ENCODE measurements at places on chromosomes 3 and 15.

DNA sequence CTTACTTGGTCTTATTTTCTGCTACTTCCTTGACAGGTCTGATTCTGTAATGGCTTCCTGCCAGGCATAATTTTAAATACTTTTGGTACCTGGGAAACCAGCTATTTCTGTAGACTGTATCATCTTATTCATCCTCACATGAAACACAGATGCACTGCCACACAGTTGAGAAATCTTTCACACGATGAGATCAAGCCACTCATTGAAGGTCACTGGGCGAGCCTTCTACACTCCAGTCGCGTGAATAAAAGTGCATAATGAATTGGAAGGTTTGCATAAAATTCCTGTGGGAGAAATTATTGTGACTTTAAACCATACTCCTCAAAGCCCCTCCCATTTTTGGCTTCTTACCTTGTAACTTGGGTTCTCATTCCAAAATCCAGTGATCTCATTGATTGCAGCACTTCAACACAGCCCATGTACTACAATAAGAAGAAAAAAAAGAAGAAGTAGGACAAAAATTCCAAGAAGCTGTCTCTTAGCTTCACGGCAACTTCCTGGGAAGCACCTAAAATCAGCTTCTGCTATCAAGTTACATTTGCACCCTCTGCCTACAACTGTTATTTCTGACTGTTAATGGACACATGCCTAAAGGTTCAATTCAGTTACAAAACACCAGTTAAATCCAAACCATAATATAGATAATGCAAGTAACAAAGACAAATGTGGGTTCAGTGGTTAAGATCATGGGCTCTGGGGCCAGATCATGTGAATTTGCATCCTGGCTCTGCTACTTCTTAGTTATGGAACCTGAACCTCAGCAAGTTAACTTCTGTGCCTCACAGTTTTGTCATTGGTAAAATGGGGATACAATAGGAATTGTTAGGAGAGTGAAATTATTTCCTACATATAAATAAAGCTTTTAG lies 39.0 kb downstream of the SHC4 start:
- no peak for DNase-seq

DNA sequence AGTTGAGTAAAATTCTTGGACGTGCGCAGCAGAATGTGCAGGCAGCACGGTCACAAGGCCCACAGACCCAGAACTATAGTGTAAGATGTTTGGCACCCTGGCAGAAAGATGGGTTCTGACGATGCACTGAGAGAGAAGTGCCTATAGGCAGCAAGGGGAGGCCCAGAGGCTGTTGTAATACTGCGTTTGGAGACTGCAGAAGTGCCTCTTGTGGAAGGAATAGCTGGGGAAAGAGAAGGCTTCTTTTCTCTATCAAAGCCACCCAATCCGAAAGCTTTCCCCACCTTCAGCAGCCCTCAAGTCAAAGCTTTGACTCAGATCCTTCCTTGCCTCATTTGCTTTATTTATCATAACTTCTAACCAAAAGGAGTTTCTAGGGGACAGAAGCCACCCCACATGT lies 5.2 kb upstream of the SIN3A start:
- DNase-seq, result no peak

GRCh38 chr15:34581043-34581365 lies 2.4 kb downstream of the GOLGA8B start:
- DNase-seq, result no peak

DNA sequence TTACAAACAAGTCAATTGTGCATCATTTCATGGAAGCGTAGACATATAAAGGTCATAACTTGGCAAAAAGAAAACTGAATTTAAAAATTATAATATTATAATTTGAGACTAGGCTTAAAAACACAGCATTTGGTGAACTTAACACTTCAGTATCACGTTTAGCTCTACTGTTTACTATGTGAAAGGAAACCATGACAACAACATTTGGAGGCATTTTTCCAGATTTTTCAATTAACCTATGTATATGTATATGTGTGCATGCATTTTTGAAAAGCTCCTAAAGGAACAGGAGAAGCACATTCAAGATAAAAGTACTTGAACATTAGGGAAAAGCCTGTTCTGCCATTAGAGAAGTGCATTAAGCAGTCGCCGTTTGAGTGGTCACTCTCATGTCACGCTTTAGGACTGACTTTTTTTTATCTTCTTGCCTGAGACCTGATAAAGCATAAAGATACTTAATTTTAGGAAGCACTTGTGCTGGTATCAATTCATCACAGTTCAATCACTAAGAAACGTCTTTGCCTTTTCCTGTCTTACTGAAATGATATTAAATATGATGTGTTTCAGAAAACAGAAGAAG lies 156.0 kb downstream of the NAALADL2 start:
- no peak for DNase-seq

GRCh38 chr3:86629511-86629910 lies 361.4 kb downstream of the VGLL3 start:
- DNase-seq, result no peak

DNA sequence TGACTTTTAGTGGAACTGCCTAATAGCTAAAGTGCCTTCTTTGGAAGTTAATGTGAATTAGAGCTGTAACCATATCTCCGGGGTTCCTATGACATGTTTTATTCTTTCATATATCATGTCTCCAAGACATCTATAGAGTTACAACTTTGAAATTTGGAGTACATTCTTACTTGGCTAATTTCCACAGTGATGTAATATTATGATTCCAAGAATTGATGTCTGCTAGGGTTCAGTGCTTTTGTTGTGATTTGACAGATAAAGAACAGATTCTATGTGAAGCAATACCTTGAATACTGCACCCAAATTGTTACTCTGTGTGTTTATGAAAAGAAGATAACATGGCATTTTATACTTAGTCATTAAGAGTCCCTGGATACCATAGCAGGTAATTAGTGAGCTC lies 934.3 kb downstream of the NTRK3 start:
- no peak for DNase-seq

DNA sequence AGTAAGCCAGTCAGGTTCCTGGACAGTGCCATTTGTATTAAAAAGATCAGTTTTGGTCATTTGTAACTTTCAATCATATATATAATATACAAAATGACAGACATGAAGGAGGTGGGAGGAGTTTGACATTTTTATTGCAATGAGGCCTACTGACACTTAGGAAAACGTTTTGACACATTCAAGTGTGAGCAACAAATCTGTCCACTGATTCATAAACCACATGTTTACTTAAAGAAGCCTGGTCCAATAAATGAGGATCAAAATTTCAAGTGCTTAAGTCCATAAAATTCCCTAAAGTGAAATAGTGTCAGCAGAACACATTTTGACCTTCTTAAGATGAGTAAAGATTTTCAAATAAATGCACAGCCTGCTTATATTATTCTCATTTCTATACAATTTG lies 137.3 kb downstream of the MECOM start:
- DNase-seq, result no peak

- no peak for DNase-seq
Observed at GRCh38 chr15:60130398-60130797, 126.3 kb downstream of the FOXB1 start.

DNA sequence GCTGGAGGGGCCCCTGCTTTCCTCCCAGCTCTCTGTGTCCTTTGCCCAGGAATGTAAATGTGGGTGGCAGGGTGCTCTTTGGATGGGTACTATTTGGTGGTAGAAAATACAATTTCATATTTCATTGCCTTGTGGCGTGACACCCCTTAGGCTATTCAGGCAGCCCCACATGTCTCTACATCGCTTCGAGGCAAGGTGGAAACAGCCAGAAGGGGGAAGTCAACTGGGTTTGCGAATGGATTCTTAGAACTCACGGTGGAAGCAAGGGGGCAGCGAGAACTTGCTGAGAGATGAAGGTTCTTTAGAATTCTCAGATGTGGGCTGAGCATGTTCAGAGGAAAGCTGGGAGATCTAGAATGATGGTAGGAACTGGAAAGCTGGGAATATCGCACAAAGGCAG lies 25.3 kb downstream of the PLA2G4D start:
- DNase-seq, result no peak

GRCh38 chr15:85414495-85414894 lies 34.1 kb downstream of the AKAP13 start:
- no peak for DNase-seq

GRCh38 chr15:100733101-100733842 lies 130.9 kb downstream of the ASB7 start:
- DNase-seq, result no peak

- DNase-seq, result no peak
Observed at GRCh38 chr15:45089712-45090373, 24.1 kb downstream of the DUOX2 start.

GRCh38 chr3:17157713-17158112 lies 273.0 kb downstream of the PLCL2 start:
- no peak for DNase-seq

DNA sequence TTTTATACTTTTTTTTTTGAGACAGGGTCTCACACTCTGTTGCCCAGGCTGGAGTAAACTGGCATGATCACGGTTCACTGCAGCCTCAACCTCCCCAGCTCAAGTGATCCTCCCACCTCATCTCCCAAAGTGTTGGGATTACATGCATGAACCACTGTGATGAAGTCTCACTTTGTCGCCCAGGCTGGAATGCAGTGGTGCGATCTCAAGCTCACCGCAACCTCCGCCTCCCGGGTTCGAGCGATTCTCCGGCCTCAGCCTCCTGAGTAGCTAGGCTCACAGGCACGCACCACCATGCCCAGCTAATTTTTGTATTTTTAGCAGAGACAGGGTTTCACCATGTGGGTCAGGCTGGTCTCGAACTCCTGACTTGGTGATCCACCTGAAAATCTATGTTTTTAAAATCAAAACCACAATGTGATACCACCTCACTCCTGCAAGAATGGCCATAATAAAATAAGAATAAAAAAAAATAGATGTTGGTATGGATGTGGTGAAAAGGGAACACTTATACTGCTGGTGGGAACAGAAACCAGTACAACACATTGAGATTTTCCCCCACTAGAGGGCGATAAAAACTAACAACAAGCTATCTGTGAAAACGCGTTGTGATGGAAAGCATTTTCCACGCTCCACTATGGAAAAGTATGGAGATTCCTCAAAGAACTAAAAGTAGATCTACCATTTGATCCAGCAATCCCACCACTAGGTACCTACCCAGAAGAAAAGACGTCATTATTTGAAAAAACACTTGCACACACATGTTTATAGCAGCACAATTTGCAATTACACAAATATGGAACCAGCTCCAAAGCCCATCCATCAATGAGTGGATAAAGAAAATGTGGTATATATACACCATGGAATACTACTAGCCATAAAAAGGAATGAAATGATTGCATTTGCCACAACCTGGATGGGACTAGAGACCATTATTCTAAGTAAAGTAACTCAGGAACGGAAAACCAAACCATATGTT lies 26.8 kb upstream of the OCA2 start:
- DNase-seq, result peak; percentile 25

DNA sequence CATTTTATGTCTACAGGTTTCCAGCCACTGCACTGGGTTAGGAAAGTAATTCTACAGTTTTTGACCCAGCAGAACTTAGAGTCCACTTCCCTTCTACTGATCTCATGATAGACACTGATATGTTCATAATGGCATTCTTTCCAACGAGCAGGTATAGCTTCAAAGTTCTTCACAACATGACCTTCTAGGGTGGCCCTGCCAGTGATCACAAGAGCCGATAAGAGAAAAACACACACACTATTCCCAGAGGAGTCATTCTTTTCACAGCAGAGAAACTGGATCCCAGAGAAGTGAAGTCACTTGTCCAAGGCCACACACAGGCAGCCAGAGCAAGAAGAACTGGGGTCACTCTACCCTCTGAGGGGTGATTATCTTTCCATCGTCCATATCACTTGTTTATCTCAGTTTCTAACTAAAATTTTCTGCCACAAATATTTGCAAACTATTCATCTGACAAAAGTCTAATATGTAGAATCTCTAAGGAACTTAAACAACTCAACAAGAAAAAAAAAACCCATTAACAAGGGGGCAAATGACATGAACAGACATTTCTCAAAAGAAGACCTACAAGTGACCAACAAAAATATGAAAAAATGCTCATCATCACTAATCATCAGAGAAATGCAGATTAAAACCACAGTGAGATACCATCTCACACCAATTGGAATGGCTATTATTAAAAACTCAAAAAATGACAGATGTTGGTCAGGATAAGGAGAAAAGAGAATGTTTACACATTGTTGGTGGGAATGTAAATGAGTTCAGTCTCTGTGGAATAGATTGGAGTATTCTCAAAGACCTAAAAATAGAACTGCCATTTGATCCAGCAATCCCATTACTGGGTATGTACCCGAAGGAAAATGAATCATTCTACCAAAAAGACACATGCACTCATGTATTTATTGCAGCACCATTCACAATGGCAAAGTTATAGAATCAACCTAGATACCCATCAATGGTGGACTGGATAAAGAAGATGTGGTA lies 31.5 kb downstream of the SPTSSB start:
- DNase-seq, result peak; percentile 6

GRCh38 chr15:73711526-73711925 lies 27.3 kb downstream of the CD276 start:
- DNase-seq, result no peak

DNA sequence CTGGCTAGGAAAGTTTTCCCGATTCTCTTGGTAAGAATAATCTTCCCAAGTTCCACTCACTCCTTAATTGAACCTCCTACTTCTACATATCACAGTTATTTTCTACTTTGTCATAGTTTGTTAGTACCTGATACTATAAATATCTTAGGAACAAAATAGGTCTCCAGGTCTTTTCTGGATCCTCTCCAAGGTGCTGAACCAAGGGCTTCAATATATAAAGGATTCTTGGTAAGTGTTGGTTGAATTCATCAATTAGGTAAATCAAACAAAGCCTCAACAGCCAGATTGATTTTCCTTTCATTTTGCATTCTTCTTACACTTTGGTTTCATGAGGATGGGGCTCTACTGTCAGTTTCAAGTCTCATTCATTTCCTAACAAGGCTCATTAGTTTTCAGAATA lies 27.6 kb upstream of the RTP4 start:
- no peak for DNase-seq

DNA sequence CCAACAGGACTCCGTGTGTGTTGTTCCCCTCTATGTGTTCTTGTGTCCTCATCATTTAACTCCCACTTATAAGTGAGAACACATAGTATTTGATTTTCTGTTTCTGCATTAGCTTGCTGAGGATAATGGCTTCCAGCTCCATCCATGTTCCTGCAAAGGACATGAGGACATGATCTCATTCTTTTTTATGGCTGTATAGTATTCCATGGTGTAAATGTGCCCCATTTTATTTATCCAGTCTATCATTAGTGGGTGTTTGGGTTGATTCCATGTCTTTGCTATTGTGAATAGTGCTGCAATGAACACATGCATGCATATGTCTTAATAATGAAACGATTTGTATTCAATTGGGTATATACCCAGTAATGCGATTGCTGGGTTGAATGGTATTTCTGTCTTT lies 28.5 kb upstream of the TOP2B start:
- no peak for DNase-seq

- no peak for DNase-seq
Observed at GRCh38 chr15:42151141-42151561, 5.3 kb downstream of the PLA2G4F start.

DNA sequence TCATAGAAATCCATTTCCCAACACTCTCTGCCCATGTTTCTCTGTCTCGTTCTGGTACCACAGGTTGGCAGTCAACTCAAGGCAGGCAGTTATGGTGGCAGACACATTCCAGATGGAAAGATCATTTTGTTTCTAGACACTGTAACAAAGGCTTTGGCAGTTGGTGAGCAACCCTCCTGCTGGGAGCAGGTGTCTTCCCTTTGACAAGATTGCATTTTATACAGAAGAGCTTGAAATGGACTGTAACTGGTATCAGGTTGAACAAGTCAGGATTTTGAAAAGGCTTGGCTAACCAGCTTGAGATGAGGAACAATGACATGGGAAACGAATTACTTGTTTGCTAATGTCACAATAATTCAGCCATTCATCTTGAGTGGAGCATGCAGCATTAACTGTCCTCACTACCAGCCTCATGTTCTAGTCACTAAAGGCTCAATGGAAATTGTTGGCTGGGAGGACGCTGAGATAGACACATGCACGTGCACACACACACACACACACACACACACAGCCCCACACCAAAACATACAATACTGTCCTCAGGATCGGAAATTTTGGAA lies 170.0 kb downstream of the SEMA6D start:
- peak; percentile 58 for DNase-seq
